Motor neuron (in vitro differentiated cells): ENCODE measurements at places on chromosomes 5 and 9. TPM values are rescaled to one million over a fixed set of nuclear protein-coding genes. Genes with fewer than 3 reads are reported as not detected.

The ELAVL2 gene
- 368 and 380 TPM in 2 replicates for total RNA-seq

The CATSPER3 gene
- total RNA-seq, result 0.27 and 0.46 TPM in 2 replicates

The LOX gene
- 10.0 and 10.9 TPM in 2 replicates for total RNA-seq

The IFNB1 gene
- 0.71 TPM in 1 of 2 replicates, not detected in the other for total RNA-seq

The SLC34A3 gene
- total RNA-seq, result 0.15 and 0.16 TPM in 2 replicates

The DMRTA1 gene
- total RNA-seq, result 0.20 and 0.22 TPM in 2 replicates

The AQP7 gene
- total RNA-seq, result 0.86 and 1.7 TPM in 2 replicates

The IFNA21 gene
- total RNA-seq, result 0.38 TPM in 1 of 2 replicates, not detected in the other

The SPATA31A3 gene
- 0.09 TPM in 1 of 2 replicates, not detected in the other for total RNA-seq

The PLPP7 gene
- 5.1 and 5.3 TPM in 2 replicates for total RNA-seq

The OLFM1 gene
- 0.59 and 0.92 TPM in 2 replicates for total RNA-seq

The CDC25C gene
- total RNA-seq, result 0.15 and 0.59 TPM in 2 replicates

The CMYA5 gene
- 0.27 and 0.69 TPM in 2 replicates for total RNA-seq

The ARHGEF37 gene
- total RNA-seq, result 11.5 and 11.8 TPM in 2 replicates

The ADAMTS16 gene
- 0.90 and 6.9 TPM in 2 replicates for total RNA-seq

The TTC16 gene
- total RNA-seq, result 0.31 and 0.93 TPM in 2 replicates

The EQTN gene
- total RNA-seq, result not detected in 2 replicates

The NDUFS4 gene
- 195 and 205 TPM in 2 replicates for total RNA-seq

The ACTBL2 gene
- total RNA-seq, result 0.11 and 0.20 TPM in 2 replicates

The TTC39B gene
- 1.4 and 1.6 TPM in 2 replicates for total RNA-seq

The PDE6A gene
- total RNA-seq, result 0.07 and 0.30 TPM in 2 replicates

The GABBR2 gene
- 0.56 and 0.81 TPM in 2 replicates for total RNA-seq

The DMXL1 gene
- 31.1 and 32.8 TPM in 2 replicates for total RNA-seq
